ENCODE measurements at places on chromosomes 2 and 18.

DNA sequence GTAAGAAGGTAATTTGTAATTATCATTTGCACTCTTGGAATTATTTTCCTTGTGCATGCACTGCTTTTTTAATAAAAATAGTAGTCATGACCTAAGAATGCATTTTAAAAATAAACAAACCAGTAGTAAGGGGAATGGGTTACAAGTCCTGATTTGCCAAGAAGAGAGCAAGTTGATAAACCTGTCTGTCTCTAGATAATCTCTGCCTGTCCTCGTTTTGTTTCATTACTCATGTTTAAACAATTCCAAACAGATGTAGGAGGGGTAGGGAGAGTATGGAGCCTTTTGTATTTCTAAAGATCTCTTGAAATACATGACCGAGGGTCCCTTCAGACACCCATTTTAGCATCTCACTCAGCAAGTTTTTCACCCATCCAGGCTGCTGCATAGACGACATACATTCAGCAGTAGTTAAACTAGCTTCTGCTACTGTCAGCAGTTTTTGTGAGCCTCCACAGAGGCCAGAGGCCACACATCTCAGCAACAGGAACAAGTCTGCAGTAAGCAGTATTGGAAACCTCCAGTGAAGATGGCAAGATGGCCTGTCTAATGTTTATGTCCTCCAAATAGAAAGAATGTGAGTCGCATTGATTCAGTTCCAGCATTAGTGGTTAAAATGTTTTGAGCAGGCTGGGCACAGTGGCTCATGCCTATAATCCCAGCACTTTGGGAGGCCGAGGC is 2.3 kb upstream of the EXOC6B start:
- DNase-seq, result no peak

- no peak for DNase-seq
Measured at GRCh38 chr18:64219517-64219916, 70.6 kb upstream of the LINC00305 start.

- DNase-seq, result peak; percentile 80
Measured at GRCh38 chr2:174846941-174847938, 83.0 kb upstream of the CHRNA1 start.

- no peak for DNase-seq
Measured at GRCh38 chr2:58131191-58132011, 84.8 kb downstream of the VRK2 start.

- DNase-seq, result no peak
Measured at GRCh38 chr2:30883184-30883583, 75.9 kb upstream of the CAPN13 start.

- DNase-seq, result no peak
Measured at GRCh38 chr2:3290655-3291054, 87.0 kb downstream of the EIPR1 start.

Data from iPS-NIHi11 (cell line).